ENCODE measurements at places on chromosomes 1 and 21.

DNA sequence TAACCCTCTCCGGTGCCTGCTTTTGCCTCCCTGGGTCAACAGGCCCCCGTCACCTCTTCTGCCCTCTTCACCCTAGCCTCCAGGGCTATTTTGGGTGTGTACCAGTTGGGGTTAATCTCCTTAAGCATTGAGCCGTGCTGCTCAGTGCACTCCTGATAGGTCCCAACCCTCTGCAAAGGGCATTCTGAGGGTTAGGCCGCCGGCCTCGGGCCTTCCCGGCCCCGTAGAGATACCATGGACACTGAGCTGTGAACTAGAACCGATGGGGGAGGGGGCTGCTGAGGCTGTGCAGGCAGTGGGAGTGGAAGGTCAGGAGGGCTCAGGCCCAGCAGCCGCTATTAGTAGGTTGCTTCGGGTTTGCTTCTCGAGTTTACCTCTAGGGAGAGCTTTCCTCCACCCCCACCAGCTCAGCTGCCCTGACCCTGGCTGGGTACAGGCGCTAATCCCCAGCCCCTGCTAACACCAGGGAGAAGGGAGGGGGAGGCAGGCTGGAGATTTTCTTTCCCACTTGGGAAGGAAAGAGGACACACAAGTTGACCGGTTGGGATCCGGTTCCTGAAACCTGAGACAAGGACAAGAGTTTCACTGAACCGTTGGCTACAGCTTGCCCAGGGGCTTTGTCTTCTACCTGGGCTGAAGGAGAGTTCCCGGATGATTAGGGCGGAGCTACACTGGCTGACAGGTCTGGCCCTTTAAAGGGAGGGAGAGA lies 4.8 kb downstream of the LMOD1 start:
- DNase-seq, result peak; percentile 56

DNA sequence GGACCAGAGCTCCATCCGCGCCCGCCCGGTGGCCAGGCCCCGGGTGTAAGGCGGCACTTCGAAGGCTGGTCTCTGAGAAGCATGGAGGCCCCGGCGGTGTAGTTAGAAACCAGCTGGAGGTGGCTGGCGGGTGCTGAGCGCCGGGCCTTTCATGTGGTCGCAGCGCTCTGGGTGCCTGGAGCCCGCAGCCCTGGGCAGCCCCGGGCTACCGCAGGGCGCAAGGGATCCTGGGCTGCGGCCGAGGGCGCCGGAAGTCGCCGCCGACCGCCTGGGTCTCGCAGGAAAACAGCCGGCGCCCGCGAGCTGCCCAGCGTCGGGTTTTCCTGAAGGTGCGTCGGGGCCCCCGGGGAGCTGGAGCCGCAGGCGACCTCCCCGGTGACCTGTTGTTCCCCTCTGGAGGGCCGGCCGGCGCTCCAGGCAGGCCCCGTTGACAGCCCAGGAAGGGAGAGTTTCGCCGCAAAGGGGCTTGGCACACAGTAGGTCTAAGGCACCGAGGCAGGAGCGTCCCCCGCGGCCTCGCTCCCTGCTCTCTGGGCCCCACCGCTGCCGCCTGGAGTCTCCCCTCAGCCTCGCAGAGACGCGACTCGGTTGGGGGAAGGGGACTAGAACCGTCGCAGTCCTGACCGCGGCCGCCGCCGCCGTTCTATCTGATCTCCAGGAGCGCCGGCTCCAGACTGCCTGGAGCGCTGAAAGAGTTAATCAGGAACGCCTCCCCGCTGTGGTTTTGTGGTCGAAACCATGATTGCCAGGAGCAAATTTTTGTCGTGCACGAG lies 2.7 kb downstream of the GRHL3 start:
- peak; percentile 71 for DNase-seq

DNA sequence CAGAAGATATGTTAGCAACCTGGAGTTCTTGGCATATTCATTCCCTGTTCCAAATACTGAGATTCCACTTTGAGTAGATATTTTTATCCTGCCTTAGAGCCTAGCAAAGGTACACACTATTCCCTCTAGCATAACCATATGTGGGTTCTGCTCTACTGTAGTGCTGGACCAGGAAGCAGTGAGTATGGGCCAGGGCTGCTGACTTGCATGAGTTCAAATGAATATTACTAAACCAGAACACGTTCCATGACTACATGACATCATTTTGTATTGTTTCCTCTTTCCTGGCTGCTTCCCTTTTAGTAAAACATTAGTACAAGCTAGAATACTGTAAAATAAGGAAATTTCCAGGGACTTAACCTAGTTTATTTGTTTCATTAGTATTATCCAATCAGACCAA lies 41.1 kb downstream of the TNFSF18 start:
- no peak for DNase-seq

DNA sequence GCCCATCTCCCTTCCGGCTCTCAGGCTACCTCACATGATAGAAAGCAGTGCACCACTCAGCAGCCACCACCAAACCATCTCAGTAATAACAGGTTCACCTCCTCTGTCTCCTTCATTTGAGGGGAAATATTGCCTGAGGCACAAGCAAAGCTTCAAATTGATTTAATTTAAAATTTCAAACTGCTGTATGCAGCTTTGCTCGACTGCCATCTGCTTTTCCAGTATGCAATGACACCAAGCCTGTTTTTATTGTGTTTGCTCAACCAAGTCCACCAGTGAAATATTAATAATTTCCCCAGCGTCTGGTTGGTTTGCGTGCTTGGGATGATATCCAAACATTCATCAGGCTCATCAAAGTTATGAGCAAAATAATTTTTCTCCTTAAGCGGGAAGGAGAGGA lies 552.4 kb upstream of the DAB1 start:
- DNase-seq, result no peak

GRCh38 chr1:204507317-204508105 lies 8.7 kb upstream of the MDM4 start:
- DNase-seq, result peak; percentile 83

- DNase-seq, result peak; percentile 21
Observed at GRCh38 chr1:40421431-40422384, 28.6 kb upstream of the ZFP69B start.

- no peak for DNase-seq
Observed at GRCh38 chr1:114620419-114620818, 39.0 kb upstream of the BCAS2 start.

- no peak for DNase-seq
Observed at GRCh38 chr1:31548534-31548906, 27.8 kb upstream of the TINAGL1 start.

DNA sequence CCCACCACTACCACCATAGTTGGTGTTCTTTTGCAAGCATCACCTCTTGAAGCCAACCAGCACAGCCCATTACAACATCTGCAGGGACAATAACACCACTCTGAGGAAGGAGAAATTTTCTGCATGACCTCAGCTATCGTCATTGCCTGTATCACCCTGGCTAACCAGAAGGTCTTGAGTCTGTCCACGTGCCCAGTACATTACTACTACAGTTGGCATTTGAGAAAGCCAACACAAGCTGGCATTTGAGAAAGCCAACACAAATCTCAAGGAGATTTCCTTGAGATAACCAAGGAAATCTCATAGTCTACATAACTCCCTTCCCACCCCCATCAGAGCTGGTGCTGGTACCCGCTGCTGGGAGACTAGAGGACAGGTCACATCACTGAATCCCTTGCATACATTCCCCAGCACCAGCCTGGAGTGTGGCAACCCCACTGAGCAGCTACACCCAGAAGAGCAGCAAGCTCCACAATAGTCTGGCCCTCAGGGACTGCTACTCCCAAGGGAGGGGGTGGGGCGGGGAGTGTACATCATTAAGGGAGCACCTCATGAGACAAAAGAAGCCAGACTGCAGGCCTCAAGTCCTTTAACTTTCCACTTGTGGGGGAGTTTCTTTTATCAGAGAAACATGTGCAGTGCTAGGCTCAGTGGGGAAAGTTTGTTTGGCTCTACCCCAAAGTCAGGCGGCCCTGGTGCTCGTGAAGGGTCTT lies 46.0 kb upstream of the GUCA2A start:
- DNase-seq, result peak; percentile 4

GRCh38 chr21:32140604-32141317 lies 138.1 kb downstream of the MIS18A start:
- peak; percentile 73 for DNase-seq

GRCh38 chr1:221765527-221765926 lies 23.6 kb upstream of the DUSP10 start:
- no peak for DNase-seq

- DNase-seq, result no peak
Observed at GRCh38 chr1:87106144-87106543, 191.7 kb downstream of the HS2ST1 start.

DNA sequence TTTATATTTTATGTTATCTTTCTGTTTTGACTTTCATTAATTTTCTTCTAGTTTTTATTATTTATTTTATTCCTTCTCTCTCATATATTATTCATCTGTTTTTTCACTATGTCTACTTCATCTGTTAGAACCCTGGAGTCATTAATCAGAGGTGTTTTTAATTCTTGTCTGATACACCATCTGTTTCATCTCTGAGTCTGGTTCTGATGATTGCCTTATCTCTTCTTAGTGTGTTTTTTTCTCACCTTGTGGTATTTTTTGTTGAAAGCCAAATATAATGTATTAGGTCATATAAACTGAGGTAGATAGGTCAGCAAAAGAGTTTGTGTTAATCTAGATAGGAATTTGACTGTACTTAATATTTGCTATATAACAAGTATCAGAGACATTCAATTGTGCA lies 1005.7 kb upstream of the NCAM2 start:
- no peak for DNase-seq

DNA sequence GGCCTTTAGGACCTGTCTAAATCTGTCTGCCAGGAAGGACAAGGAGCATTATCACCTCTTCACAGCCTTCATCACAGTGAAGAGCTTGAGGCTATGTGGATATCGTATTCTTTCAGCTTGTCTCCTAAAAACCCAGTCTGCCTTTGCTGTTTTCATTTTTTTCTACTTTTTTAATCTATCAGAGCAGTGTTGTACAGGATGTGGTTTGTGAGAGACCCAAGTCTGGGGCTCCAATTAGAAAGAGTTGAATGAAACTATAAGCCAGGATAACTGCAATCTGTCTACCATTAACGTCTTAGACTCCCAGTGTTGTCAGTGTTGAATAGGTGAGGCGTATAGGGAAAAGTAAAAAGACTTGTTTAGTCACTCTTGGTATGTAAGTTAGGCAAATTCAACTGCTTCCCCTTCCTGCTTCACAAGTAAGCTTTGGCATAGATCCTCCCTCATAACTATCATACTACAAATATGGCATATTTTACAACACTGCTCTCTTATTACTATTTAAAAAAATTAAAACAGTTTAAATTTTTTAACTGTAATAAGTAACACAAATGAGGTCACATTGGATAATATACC lies 1225.8 kb upstream of the PRMT6 start:
- no peak for DNase-seq

DNA sequence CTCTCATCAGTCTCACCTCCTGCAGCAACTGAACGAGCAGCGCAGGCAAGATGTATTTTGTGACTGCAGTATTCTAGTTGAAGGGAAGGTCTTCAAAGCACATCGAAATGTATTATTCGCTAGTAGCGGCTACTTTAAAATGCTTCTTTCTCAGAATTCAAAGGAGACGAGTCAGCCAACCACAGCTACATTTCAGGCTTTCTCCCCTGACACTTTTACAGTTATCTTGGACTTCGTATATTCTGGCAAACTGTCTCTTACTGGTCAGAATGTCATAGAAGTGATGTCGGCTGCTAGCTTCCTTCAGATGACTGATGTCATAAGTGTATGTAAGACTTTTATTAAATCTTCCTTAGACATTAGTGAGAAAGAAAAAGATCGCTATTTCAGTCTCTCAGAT lies 53.7 kb downstream of the ZBTB8A start:
- DNase-seq, result no peak

- DNase-seq, result no peak
Observed at GRCh38 chr21:17784180-17784598, 35.0 kb downstream of the C21orf91 start.

DNA sequence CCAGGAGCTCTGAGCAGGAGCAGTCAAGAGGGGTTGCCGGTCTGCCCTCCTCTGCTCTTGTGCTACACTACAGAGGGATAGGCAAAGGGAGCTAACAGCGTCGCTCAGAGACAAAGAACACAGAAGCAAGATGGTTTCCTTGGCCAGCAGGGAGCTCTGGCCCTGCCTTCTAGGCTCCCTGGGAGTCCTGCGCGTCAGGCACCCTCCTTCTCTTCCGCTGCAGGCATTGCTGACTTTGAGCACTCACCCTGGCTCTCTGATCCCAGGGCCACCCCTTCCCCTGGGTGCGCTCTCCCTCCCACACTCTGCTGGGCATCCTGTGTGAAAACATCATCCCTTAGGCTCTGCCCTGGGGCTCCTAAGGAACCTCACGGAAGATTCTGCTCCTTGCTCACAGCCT lies 489 bp downstream of the TNNI1 start:
- DNase-seq, result no peak

DNA sequence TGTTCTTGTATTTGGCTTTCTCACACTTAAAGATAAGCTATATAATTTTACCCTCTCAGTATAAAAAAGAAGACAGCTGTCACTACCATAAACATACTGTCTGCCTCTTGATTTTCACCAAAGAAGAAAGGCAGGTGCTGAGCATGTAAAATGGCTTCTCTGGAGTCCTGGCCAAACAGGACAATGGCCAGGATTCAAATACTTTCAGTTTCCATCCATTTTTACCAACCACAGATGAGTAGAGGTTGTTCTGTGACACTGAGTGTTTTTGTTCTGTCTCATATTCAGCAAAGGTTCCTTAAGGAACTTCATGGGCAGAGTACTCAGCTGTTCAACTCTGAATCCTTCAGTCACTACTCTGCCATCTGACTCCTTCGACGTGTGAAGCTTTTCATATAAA lies 29.4 kb upstream of the RAB3GAP2 start:
- no peak for DNase-seq

- DNase-seq, result no peak
Observed at GRCh38 chr1:93735722-93736121, 54.1 kb upstream of the BCAR3 start.
